Cortex of kidney (tissue), 1 donor: ENCODE measurements at places on chromosomes 1 and 21.

- no peak for DNase-seq
Measured at GRCh38 chr1:50976111-50976889, 6.3 kb downstream of the CDKN2C start.

DNA sequence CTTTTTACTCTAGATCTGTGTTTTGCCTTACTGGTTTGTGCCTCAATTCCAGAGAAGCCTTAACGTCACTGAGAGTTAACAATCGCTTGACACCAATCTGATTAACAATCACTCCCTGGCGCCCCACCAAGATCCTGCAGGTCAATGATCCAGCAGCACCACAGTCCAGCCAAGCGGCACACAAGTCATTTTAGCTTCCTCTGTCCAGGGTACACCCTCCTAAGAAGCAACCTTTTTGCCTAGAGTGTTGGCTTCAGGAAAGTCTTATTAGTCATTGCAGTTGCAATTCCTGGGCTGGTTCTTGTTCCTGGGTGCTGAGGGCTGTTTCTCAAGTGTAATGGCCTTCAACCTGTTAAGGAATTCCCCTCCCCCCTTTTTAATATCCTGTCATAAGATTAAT is 323.0 kb upstream of the USP25 start:
- DNase-seq = no peak

DNA sequence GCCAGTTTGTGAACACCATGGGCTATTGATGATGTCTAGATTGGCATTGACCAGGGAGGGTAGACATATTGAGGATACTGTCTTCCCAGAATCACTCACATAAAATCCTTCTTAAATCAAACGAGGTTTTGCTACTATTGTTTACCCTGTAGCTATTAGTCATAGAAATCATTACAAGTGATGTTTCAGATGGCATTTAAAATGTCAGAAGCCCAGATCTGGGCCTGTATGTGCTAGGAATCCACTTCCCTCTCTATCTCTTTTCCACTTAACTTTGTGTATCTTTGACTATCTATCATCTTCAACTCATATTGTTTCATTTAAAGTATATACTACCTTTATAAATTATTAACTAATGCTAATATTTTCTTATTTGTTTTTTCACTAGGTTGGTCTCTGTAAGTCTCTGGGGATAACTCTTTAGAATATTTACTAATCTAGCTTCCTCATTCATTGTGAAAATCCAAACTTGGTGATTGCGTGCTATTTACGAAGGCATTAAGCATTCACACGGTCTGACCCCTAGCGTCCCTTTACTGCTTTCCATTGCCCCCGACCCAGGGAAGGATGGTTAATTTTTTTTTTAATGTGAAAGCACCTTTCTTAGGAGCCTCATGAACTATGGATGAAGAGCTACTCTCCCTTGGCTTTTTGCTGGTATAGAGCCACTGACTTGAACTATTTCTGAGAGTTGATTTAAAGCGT is 281.8 kb downstream of the GPATCH2 start:
- no peak for DNase-seq

- no peak for DNase-seq
Measured at GRCh38 chr1:155776414-155776813, 80.6 kb downstream of the GON4L start.

DNA sequence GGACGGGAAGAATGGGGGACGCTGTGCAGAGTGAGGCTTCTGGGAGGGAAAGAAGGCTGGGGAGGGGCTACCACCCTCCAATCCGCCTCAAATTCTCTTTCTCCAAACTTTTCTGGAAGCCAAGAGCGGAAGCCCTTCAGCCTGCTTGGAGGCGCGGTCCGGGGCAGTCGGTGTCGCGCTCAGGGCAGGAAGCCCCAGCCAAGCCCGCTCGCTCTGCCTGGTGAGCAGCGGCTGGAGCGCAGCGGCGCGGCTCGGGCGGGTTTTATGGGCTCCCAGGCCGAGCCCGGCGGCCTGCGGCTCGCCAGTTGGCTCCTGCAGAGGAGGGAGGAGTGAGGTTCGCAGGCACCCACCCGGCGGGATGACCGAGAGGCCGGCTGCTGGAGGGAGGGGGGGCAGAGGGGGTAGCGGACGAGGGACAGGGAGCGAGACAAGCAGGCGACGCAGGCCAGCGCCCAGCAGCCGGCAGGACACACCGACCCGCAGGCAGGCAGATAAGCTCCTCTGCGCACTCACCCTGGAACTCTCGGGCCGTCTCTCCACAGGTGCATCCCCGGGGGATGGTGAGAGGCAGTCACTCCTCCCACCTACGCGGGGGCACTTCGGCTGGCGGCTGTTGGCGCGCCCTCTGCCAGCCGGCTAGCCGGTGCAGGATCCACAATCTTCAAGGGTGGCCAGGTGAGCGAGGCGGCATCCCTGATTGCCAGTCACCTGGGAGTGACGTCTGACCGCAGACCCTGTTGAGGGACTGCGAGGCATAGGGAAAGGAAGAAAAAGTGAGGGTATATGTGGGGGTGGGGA is at the start of gene AVPR1B:
TSS of gene AVPR1B (minus strand) at position 238 of the 798 bp plus-strand sequence. CDS start 498 bp downstream, outside the sequence.
- DNase-seq = no peak

DNA sequence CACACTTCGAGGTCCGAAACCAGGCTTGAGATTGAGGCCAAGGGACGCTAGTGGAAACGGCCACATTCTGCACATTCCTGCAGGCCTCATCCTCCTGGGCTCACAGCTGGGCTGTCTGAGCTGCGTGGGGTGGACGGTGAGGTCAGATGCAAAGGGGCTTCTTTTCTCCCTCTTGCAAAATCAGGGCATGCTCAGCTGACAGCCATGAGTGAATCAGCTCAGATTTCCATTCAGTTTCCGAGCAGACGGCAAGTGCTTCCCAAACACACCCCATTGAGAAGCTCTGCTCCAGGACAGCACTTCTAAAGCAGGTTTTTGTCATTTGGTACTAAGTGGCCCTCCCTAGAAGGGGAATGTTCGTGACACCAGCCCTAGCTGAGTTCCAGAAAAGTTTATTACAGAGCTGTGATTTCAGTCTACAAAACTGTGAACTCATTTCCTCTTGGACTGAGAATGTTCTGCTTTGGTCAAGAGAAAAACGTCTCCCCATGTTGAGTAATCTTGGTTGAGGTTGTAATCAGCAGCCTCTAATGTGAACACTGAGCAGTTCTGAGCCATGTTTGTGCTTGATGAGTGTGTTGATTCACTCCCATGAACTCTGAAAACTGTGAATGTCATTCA is 10.0 kb downstream of the PDPN start:
- no peak for DNase-seq

DNA sequence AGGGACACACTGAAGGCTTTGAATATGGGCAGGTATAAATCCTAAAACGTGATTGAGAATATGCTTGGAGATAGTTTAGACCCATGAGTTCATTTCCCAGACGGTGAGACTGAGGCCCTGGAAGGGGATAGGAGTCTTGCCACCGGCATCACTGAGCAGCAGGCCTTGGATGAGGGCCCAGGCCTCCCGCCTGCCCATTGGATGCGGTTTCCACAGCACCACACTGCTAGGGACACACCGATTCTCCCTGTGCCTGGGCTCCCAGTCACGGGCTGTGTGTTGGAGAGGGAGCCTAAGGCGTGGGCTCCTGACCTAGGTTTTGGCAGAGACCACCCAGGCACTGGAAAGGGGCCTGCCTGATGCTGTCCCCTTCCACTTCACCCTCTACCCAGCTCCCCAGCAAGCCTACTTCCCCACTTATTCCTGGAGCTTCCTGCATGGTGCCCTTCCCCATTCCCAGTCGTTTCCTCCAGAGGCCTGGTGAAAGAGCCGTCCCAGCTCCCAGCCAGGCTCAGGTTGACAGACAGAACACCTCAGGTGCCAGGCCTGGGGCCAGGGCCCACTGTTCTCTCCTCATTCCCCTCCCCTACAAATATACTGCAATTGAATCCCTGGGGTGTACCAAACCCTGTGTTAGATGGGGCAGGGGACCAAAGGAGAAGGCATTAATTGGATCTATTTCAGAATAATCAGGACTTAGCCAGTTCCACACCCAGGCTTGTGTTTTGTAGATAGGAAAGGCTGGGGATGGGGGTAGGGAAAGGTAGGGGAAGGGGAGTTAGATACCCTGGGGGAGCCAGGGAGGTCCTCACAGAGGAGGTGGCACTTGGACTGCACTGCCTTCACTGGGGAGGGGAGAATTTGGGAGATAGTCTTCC is 3.4 kb downstream of the FOXO6 start:
- no peak for DNase-seq

GRCh38 chr1:214021321-214021720 is 33.5 kb downstream of the PROX1 start:
- DNase-seq = no peak

- DNase-seq = no peak
Measured at GRCh38 chr1:171138980-171139379, 46.1 kb upstream of the FMO2 start.

DNA sequence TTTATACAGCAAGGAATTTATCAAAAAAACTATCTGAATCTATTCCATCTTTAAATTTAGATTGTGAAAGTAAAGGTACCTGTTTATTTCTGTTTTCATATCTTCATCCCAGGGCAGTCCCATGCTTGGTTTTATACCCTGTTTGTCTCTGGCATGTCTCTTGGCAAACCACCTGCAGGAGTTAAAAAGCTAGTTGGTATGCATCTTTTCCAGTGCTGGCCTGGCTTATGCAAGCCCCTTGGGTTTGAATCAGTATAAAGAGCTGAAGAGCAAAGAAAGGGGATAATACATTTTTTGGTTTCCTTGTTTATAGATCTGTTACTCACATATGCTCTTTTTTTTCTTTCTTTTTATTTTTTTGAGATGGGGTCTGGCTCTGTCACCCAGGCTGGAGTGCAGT is 37.8 kb downstream of the LRRC8C start:
- no peak for DNase-seq

DNA sequence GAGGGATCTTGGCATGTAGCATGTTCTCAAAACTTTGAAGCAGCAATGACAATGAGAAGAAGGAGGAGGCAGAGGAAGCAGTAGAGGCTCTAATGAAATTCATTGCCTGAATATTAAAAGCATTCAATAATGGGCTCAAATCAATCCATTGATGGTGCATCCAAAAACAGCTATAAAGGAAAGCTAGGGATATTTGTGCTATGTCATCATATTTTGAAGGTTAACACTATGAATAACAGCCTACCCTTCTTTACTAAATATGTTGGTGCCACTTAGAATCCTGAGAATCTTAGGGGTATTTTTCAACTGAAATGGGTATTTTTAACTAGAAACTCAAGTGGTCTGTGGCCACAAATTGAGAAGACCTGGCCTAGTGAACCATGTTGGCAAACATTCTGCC is 153.7 kb downstream of the SETD4 start:
- no peak for DNase-seq

DNA sequence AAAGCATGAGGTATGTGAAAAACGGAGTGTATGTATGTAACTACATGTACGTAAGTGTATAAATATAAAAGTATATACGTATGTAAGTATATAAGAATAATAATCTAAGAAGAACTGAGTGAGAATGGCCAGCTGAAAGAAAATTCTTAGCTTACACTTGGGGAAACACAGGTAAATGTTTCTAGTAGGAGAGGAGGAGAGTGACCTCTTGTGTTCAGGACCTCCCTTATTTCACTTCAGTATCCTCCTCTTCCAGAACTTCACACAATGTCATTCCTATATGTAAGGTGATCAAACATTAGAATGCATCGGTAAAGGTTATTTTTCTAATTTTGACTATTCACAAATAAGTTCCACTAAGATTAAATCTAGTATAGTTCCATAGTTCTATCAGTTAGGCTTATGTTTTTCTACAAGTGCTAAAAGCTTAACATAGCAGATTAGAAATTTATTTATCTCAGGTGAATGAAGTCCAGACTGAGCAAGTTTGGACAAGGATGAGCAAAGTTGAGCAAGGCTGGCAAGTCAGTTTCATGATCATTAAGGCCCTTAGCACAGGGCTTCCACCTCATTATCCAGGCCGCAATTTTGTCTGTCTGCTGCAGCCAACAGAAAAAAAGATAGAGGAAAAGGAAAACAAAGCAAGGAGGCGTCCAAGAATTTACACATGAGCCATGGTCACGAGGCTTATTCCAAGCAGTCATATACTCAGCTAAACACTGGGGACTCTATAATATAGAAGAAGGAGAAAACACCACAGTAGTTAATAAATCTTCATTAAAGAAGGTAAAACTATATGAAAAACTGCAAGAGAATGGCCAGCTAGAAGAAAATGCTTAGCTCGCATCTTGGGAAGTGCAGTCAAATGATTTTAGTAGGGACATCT is 7.1 kb upstream of the MROH9 start:
- DNase-seq = no peak

- DNase-seq = no peak
Measured at GRCh38 chr1:235867903-235868469, 1.3 kb upstream of the LYST start.
